ENCODE measurements at places on chromosomes 6 and 20.

- no peak for DNase-seq
Observed at GRCh38 chr20:2261046-2261485, 34.7 kb upstream of the TGM3 start.

GRCh38 chr6:30748851-30749540 lies 4.6 kb upstream of the IER3 start:
- DNase-seq = peak; percentile 65

GRCh38 chr6:122471107-122472021 lies at the start of gene SERINC1:
TSS of gene SERINC1 (minus strand) at chr6:122471807. CDS start at chr6:122471737, 70 bp downstream.
- DNase-seq = peak; percentile 94

- DNase-seq = peak; percentile 54
Observed at GRCh38 chr20:13119583-13119982, 101.5 kb upstream of the ISM1 start.

GRCh38 chr6:70668499-70668812 lies 773 bp downstream of the SMAP1 start:
- no peak for DNase-seq

DNA sequence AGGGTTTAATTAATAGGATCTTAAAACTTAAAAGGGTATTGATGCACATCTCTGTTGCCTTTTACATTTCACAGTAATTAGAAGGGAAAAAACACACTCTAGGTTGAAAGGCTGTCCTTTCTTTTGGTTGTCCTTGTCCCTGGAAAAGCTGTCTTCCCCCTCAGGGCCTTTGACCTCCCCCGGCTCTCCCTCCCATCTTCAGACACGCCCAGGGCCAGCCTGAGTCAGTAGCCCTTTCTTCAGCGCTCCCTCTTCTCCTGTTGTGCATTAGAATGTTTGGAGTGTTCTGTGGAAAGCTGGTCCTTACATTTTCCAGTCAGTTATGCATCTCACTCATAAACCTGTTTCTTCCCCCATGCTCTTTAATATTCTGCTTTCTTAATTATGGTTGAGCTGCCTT lies 157.0 kb downstream of the MTHFD1L start:
- no peak for DNase-seq

- DNase-seq = no peak
Observed at GRCh38 chr6:111788379-111789276, 84.6 kb downstream of the FYN start.

GRCh38 chr6:148432462-148433195 lies 90.0 kb downstream of the SASH1 start:
- no peak for DNase-seq

- peak; percentile 5 for DNase-seq
Observed at GRCh38 chr6:40550202-40551101, 36.7 kb downstream of the LRFN2 start.

GRCh38 chr6:168381726-168382458 lies 59.1 kb upstream of the SMOC2 start:
- DNase-seq = no peak

- no peak for DNase-seq
Observed at GRCh38 chr6:32551410-32551809, 21.3 kb upstream of the HLA-DRB5 start.

DNA sequence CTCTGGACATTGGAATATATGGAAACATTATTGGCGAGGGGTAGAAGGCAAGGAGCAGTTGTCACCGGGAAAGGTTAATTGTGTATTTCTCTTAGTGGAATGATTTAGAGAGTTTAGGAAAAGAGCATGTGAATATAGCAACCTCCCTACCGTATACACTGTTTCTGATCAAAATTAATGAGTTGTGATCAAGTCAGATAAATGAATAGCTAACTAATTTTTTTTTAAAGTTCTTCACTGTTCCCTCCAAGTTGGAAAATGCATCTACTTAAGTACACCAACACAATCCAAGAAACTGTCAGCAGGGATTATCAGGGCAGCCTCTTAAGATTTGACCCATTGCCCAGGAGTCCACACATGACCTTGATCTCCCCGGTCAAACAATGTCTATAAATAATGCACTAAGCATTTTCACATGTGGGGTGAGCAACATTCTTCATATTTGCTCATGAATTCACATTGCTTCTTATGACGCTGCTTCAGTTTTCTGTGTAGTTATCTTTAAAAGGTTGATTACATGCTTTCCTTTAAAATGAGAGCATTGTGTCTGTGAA lies 680.8 kb upstream of the NRSN1 start:
- DNase-seq = peak; percentile 54

DNA sequence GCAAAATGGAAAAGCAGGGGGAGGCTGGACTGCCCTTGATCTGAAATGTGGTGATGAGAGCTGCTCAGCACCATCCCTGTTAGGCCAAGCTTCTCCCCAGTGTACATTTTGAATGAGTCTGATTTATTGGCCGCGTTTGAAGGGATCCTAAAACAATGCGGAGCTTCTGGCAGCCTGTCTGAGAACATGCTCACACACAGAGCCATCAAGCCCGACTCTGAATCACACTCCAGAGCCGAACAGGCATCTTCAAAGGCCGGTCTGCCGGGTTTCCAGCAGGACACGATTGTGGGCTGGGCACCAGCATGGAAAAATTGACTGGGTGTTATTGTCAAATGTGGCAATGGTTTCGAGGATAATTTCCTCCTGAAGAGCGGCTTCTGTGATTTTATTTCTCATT lies 235.9 kb downstream of the TFAP2C start:
- DNase-seq = peak; percentile 36

DNA sequence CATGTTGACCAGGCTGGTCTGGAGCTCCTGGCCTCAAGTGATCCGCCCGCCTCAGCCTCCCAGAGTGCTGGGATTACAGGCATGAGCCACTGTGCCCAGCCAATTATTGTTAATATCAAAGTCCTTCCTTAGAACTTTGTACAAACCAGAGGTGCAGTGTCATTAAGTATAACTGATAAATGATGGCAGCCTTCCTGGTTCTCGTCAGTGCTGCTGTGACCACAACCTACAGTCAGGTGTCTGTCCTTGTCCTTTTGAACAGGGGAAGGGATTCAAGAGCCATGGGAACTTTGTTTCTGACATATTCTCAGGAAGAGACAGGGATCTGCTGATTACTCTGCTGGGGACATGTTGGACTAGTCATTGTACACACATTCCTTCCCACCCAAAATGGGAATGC lies 103.2 kb upstream of the TIAM2 start:
- no peak for DNase-seq

GRCh38 chr6:168252267-168252666 lies 67.3 kb downstream of the DACT2 start:
- no peak for DNase-seq

DNA sequence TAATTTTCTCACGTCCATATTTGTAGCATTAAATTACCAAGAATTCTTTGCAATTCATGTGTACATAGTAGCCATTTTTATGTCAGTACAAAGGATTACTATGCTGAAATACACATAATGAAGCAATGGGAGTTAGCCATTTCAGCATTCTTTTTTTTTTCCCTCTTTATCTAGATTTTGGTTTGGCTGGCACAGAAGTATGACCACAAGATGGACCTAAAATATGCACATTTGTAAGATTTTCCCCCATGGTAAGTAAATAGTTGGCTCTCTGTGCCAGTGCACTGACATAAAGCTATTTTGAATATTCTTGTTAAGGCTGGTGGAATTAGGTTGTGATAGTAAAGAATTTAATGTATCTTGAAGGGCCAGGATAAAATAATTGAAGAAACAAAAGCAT lies 486.1 kb upstream of the BTBD3 start:
- DNase-seq = peak; percentile 34

DNA sequence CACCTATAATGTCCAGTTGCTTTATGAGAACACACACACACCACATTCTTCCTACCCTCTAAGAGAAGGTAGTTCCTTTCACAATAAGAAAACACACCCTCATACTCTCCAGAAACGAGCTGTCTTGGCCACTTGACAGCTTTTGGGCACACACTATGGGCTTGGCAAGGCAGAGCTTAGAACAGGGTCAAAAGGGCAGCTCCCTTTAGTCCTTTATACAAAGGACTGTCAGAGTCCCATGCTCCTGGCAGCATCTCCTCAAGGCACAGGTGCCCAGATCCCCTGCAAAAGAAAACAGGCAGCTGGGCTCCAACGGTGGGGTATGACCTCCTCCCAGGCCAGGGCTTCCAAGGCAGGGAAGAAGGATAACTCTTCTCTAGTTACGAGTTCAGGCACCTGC lies 4.9 kb upstream of the LYRM2 start:
- no peak for DNase-seq

DNA sequence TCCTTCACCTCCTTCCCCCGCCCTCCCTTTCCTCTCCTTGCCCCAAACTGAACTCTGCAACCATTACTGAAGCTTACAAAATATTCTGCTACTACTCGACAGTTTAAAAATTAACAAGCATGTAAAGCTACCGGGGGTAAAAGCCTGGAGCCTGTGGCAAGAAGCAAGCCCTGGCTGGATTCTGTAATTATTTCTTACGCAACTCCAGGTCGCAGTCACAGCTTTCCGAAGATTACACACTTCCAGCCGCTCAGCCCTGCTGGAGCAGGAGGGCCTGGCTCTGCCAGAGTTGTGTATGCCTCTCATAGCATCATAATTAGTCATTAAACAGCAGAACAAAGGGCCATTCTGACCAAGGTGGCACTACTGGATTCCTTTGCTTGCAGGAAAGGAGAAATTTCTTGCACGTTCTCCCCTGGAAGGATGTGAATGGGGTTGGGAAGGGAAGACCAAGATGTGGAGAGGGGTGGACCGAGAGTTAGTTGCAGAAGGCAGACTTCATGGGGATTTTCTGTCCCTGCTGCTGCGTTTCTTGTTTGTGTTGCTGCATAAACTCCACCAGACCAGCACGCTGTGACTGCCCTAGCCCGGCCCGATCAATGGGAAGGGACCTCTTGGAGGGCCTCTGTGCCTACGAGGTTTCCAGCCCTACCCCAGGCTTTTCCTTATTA lies 23.6 kb downstream of the FOXQ1 start:
- peak; percentile 90 for DNase-seq

DNA sequence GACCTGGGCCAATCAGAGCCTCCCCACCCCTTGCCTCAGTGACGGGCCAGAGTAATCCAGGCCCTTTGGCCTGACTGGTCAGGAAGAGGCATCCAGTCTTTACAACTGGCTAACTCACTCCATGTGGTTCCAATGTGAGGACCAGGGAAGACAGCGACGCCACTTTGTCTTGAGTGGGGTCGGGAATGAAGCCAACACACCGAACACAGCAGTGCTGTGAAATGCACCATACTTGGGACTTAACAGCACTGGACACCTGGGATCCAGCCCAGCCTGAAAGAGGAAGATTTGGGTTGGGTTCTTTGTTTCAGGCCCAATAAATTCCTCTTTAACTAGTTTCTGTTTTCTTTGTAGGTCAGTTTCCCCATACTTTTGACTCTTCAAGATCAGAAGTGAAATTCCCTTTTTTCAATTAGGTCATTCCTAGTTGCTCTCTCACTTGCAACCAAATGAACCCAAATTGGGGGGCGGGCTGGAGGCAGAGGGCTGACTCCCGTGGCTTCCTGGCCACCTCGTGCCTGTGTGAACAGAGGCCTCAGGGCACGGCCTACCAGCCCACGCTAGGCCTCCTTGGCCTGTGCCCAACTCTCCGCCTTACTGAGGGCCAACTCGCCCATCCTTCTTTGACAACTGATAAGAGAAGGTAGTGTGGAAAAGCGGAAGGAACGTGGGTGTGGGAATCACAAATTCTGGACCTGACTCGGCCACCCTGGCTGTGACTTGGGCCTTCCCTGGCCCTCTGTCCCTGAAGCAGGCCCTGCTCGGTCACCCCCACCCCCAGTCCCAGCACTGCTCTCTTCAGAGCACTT lies 17.1 kb downstream of the SULF2 start:
- no peak for DNase-seq

DNA sequence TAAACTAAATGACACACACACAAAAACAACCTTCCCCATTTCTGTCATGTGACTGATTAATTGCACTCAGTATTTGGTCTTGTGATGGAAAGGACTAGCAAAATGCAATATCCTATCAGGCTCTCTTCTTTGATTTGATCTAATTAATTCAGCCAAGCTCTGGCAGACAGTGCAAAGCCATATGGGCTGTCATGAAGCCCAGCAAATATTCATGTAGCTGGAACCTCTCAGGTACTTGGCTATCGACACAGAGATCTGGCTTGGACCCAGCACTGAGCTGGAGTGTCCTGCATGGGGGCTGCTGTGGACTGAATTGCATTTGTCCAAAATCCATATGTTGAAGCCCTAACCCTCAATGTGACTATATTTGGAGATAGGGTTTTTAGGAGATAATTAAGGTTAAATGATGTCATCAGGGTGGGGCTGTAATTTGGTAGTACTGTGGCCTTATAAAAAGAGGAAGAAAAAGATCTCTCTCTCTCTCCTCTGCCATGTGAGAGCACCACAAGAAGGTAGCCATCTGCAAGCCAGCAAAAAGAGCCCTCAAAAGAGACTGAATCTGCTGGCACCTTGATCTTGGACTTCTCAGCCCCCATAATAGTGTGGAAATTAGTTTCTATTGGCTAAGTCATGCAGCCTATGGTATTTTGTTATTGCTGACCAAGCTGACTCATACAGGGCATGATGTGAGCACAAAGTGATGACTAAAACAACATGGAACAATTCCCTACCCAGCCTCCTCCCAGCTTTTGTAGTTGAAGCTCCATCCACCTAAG lies 77.1 kb downstream of the STMND1 start:
- peak; percentile 23 for DNase-seq

- no peak for DNase-seq
Observed at GRCh38 chr6:107612762-107613415, 123.0 kb downstream of the SOBP start.

- DNase-seq = no peak
Observed at GRCh38 chr6:38760097-38760496, 45.0 kb downstream of the DNAH8 start.

DNA sequence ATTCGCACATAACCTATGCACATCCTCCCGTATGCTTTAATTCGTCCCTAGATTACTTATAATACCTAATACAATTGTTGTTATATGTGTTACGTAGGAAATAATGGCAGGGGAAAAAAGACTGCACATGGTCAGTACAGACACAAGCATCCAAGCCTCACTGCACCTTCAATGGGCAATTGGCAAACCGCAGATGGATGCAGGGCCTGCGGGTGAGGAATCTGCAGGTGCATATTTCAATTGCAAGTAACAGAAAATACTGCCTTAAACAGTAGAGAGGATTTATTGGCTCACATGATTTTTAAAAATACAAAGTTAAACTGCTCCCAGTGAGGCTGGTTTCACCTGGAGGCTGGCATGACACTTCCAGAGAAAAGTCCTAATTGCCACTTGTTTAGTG lies 142.1 kb upstream of the MLN start:
- DNase-seq = no peak

DNA sequence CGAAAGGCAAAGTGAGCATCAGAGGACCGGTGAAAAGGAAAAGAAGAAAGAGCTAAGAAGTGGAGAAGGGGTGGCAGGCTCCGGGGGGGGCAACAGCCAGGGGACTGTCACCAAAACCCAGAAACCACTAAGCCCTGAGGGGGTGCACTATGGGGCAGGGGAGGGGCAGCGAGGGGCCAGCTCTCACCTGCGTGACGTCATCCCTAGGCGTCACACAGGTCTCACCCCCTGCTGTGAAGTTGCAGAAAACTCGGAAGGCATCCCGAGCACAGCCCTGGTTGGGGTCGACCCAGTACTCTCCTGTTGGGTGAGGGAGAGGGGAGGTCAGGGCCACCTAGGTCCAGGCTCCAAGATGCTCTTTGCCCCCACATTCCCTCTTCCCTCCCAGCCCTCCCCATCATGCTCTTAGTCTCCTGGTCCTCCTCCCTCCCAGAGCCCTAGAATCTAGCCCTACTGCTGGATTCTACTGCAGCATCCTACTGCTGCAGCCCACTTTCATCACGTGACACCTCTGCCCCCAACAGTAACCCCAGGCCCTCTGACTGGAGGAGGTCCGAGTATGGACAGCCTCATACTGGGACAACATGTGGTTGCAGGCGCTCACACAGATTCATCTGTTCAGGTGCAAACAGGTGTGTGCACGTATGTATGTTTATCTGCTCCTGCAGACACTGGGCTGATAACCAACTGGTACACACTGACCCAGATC lies 27.4 kb downstream of the COL11A2 start:
- DNase-seq = no peak

- no peak for DNase-seq
Observed at GRCh38 chr20:17882065-17882833, 86.3 kb downstream of the SNX5 start.

Data from fibroblast of gingiva (primary cell).